NCI-H1092 treated with DMSO at 0.1 percent for 48 hours (cell line): ENCODE measurements at places on chromosomes 1 and 21.
A peak's percentile ranks its signal among the peaks of the same experiment; 100 is the strongest.

- no peak for DNase-seq
These were observed 63.5 kb upstream of the BMP8A start for GRCh38 chr1:39427912-39428311.

DNA sequence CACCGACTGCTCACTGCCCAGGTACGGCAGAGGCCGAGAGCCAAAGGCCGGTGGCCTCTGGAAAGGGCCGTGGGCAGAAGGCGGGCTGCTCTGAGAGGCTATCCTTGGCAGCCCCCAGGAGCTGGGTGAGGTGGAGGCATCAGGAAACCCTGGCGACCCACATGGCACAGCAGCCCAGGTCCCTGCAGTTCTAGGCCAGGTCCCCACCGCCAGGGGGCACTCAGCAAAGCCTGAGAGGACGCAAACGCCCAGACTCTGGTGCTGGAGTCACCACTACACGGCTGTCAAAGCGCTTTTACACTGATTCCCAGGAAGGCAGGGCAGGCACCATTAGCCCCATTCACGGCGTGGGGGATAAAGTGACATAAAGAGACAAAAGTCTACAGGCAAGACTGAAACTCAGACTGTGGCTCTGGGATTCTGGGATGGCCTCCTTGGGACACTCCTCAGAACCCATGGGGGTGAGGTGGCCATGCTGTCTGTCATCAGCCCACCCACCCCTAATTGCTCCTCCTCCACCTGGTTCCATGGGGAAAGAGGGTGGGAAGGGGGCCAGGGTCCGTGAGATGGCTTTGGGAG is 4.9 kb downstream of the PLEKHG5 start:
- DNase-seq: peak; percentile 97

GRCh38 chr1:108537976-108538375 is 21.9 kb upstream of the EEIG2 start:
- no peak for DNase-seq

DNA sequence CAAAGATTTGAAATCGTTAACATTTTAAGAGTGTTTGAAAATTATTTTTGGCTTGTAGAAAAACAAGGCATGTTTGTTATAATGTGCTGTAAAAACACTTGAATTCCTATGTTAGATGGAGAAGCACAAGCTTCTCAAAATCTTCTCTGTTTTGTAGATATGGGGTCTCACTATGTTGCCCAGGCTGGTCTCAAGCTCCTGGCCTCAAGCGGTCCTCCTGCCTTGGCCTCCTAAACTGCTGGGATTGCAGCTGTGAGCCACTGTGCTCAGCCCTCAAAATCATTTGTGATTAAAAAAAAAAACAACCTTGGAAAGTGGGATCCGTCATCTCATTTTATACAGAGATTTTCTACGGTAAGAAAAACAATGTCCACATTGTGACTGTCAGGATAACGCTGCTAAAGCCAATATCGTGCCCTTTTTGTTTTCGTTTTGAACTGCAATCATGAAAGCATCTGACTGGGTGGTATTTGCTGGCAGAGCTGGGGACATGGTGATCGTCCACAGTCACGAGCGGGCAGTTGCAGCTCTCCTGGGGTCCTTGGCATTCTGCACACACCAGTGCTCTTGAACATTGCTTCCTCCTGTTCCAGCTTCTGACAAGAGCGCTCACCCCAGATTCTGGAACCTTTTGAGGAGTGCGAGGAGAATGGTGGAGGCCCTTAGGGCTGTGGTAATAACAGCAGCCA is 112.5 kb downstream of the PGBD5 start:
- no peak for DNase-seq
